GDM1 (cell line): ENCODE measurements at places on chromosomes 5 and 9.

- no peak for DNase-seq
Observed at GRCh38 chr9:85510830-85511504, 230.8 kb downstream of the AGTPBP1 start.

GRCh38 chr9:91047993-91048607 lies 246.5 kb downstream of the SYK start:
- DNase-seq: no peak

- no peak for DNase-seq
Observed at GRCh38 chr5:135571066-135571609, 7.7 kb downstream of the CXCL14 start.

DNA sequence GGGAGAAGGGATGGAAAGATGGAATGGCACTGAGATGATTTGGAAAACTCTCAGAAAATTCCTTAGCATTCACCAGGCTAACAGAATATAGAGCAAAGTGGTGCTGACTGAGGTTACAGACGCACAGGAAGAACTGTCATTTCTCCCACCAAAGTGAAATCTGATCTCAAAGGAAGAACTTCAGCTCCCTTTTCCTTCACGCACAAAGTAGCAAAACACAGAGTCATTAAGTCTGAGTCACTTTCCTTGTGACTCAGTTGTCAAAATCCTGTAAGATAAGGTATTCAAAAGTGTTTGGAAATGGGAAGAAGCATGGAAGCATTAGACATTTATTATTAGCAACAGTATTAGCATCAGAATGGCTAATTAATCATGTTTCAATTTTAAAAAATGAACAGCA lies 11.7 kb downstream of the MPDZ start:
- DNase-seq: no peak

DNA sequence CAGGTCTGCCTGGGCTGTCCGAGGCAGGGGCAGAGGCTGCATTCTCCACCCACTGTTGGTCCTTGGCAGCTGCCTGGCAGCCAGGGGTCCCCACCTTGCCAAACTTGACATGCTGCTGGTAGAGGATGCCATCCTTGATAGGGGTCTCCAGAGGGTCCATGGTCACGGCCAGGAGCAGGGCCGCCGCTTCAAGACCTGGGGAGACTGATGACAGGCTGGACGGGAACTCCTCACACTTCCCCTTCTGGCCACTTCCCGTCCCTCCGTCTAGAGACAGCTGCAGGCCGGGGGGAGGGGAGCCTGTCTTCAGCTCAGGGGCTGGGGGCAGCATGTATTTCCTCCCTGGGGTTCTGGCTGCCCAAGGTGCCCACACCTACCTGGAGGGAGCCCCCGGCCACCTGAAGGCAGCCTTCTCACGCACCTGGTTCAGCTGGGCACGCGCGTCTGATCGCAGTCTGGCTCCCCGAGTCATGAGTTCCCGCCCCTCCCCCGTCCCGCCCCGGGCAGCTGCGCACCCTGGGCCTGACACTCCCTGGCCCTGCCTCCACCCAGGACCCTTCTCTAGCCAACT lies at the start of gene DOK3:
DOK3 (minus strand) TSS at position 446 of the 571 bp plus-strand sequence; CDS start at position 160, 286 bp downstream.
- DNase-seq: no peak

DNA sequence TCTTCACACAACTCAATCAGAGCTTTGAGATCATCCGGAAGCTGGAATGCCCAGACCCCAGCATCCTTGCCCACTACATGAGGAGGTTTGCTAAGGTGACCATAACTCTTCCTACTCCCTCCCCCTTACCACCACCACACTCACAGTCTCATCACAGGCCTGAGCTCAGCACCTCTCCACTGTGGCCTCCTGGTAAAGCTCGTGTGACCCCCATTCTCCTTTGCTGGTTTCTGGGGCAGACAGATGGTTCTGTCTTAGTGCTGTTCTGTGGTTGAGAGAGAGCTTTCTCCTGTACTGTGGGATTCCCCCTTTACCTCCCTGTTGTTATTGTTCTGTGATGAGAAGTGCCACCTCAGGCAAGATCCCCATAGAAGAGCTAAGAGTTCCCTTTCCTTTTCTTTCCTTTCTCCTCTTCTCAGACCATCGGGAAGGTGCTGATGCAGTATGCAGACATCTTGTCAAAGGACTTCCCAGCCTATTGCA lies 92.7 kb upstream of the RUSC2 start:
- DNase-seq: no peak
